Daoy (cell line): ENCODE measurements at places on chromosomes 12 and 14. TPM values are rescaled to one million over a fixed set of nuclear protein-coding genes. Genes with fewer than 3 reads are reported as not detected.

- DNase-seq = no peak
These were observed 1194.7 kb downstream of the GALC start for GRCh38 chr14:86798330-86798729.

GRCh38 chr14:61420326-61420725, 98.9 kb downstream of the PRKCH start:
- DNase-seq = peak; percentile 70

Gene TMEM116
- total RNA-seq = 8.9 and 10.3 TPM in 2 replicates

DNA sequence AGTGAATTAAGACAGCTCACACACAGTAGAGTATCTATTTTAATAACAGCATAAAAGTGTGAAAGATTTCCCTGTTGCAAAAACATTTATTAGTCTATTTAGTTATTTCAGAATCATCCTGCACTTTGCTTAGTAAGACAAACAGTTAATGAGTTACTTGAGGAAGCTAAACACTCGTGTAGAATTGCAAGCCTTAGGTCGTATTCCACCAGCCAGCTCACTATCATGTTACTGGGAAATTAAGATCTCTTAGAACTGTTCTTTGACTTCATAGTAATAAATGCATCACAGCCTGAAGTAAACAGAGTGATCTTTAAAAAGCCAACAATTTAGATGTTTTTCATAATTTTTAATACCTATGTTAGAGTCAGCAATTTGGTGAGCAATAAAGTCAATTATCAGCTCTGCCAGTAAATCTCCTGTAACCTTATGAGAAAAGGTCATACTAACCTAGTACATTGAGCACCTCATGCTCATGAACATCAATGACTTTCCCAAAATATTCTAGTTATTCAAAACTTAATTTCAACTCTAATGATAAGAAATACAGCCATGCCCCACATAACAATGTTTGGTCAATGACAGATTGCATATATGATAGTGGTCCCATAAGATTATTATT, 26.7 kb upstream of the ETNK1 start:
- DNase-seq = no peak

GRCh38 chr12:119302451-119303080, 32.0 kb upstream of the CCDC60 start:
- DNase-seq = no peak

DNA sequence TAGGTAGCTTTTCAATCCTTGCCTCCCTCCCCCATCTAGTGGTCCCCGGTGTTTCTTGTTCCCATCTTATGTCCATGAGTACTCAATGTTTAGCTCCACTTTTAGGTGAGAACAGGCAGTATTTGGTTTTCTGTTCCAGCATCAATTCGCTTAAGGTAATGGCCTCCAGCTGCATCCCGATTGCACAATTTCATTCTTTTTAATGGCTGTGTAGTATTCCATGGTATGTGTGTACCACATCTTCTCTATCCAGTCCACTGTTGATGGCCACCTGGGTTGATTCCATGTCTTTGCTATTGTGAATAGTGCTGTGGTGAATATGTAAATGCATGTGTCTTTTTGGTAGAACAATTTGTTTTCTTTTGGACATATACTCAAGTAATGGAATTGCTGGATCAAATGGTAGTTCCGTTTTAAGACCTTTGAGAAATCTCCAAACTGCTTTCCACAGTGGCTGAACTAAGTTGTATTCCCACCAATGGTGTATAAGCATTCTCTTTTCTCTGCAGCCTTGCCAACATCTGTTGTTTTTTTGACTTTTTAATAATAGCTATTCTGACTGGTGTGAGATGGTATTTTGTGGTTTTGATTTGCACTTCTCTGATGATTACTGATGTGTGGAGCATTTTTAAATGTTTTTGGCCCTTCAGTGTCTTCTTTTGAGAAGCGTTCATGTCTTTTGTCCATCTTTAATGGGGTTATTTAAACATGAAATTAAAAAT, 34.2 kb upstream of the ASPG start:
- DNase-seq = no peak

DNA sequence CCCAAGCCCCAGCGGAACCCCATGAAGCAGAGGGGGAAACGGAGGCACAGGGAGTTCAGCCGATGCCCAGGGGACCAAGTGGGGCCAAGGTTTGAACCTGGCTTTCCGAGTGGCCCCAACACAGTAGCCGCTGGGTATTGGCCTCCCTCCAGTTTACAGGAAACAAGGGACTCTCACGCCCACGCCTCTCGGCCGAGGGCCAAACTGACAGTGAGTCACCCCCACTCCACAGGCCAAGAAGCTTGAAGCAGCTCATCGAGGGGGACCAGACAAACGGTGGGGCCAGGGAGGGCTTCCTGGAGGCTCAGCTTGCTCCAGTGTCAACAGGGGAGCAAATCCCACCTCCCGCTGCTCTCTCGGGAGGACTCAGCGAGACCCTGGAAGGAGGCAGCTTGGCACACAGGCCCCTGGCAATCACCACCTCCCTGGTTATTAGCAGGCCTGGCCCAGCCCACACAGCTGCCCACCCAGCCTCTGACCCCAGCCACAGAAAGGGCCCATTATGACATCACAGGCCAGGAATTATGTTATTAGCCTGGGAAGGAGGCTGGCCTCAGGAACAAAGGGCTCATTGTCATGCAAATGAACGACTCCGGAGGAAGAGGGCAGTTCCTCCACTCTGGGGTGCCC, 54.6 kb downstream of the NCOR2 start:
- peak; percentile 100 for DNase-seq

DNA sequence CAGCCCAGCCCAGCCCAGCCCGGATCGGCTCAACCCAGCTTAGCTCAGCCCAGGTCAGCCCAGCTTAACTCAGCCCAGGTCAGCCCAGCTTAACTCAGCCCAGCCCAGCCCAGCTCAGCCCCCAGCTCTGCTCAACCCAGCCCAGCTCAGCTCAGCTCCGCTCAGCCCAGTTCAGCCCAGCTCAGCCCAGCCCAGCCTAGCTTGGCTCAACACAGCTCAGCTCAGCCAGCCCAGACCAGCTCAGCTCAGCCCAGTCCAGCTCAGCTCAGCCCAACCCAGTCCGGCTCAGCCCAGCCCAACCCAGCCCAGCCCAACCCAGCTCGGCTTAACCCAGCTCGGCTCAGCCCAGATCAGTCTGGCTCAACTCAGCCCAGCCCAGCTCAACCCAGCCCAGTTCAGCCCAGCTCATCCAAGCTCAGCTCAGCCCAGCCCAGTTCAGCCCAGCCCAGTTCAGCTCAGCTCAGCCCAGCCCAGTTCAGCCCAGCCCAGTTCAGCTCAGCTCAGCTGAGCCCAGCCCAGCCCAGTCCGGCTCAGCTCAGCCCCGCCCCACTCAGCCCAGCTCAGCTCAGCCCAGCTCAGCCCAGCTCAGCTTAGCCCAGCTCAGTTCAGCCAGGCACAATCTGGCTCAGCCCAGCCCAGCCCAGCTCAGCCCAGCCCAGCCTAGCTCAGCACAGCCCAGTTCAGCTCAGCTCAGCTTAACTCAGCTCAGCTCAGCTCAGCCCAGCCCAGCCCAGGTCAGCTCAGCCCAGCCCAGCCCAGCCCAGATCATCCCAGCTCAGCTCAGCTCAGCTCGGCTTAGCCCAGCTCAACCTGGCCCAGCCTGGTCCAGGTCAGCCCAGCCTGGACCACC, 331.7 kb downstream of the TMEM121 start:
- DNase-seq = no peak

DNA sequence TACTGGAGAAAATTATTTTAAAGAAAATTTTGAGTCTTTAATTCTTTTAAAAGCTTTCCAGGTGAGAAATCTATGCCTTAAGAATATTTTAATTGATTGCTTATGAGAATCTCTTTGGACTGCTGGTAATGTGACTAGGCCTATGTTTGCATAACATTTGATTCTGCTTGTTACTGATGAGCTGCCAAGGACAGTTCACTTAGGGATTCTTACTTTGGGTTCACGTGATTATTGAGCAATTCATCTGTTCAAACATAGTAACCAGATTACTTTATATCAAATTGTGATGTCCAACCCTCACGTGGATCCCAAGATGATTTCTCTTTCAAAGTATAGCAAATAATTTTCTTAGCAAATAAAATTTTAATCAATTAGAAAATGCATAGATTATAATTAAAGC, 27.4 kb upstream of the ABCD2 start:
- DNase-seq = no peak

- DNase-seq = no peak
These were observed 1.0 kb downstream of the PRPF39 start for GRCh38 chr14:45084946-45085346.

GRCh38 chr12:103964805-103965204, 867 bp upstream of the TDG start:
- DNase-seq = no peak

DNA sequence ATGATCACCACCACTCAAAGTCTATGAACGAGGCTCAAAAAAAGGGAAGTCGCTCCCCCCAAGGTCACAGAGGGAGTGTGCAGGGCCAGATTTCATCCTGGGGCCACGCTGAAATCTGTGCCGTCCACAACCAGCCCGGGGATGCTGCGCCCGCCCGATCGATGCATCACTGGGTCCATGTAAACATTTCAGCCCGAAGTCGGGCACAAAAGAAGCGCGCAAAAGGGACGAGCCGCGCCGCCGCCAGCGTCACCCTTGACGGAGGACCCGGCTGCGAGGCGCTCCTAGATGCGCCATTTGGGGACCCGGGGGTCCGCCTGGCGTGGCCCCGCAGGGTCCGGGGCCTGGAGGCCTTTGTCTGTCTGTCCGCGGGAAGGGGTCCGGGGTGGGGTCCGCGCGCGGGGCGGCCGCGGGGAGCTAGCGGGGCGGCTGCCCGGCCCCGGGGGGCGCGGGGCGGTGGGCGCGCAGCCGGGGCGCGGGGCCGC, 503 bp downstream of the FBXO21 start:
- DNase-seq = peak; percentile 43

- no peak for DNase-seq
These were observed 7.1 kb upstream of the SLC6A12 start for GRCh38 chr12:220946-221550.

GRCh38 chr14:22653012-22653621, 9.0 kb upstream of the OR6J1 start:
- DNase-seq = peak; percentile 86

GRCh38 chr12:131357185-131357747, 353.6 kb upstream of the SFSWAP start:
- DNase-seq = no peak

DNA sequence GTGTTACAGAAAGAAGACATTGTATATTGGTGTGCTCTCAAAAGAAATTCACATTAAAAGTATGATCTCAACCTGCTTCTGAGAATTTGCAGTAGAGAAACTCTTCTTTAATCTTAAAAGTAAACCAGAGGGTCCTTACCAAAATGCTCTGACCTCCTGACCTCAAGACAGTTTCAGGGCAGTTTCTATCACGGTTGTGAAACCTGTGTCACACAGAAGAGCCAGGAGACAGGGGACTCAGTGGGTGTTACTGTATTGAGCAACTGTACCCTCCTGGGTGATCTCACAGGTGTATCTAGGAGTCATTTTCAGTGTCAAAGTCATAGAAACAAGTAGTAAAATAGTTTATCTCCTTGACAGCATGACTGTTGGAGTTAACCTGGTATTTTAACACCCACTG, 178.0 kb downstream of the GRIP1 start:
- DNase-seq = no peak

DNA sequence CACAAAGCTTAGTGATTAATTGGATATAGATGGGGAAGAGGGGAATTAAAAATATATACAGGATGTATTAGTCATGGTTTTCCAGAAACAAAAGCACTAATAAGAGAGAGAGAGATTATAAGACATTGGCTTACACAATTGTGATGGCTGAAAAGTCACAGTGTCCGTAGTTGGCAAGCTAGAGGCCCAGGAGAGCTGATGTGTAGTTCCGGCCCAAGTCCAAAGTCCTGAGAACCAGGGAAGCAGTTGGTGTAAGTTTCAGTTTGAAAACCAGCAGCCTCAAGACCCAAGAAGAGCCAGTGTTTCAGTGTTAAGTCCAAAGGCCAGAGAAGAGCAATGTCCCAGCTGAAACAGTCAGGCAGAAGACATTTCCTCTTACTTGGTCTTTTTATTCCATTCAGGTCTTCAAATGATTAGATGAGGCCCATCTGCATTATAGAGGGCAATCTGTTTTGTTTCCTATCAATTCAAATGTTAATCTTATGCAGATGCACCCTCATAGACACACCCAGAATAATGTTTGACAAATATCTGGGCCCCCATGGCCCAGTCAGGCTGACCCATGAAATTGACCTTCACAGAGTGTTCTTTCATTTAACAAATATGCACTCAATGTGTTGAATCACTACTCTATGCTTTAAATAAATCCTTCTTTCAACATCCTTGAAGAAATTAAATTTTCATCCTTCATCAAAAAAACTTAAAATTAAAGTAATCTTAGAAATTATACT, 67.2 kb upstream of the DIO2 start:
- no peak for DNase-seq

Gene CD163L1
- 2.9 and 21.4 TPM in 2 replicates for total RNA-seq

DNA sequence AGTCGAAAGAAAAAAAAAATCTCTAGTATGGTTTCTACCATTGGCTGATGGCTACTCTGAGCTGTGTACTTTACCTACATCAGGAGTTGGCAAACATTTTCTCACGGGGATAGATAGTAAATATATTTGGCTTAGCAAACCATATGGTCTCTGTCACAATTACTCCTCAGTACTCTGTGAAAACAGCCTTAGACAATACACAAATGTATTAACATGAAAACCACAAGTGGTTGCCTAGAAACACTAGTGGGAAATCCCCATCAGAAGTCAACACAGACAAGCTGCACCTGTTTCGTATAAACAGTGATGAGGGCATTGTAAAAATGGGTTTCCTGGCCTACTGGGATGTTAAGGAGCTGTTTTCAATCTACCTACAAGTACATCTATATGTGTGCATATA, 84.6 kb upstream of the NAV3 start:
- peak; percentile 17 for DNase-seq

- no peak for DNase-seq
These were observed 82.9 kb downstream of the CCDC60 start for GRCh38 chr12:119417440-119417839.

Gene TMEM30B
- total RNA-seq = not detected in 2 replicates

Gene SLCO1C1
- not detected in 2 replicates for total RNA-seq

Gene C12orf54
- not detected in 2 replicates for total RNA-seq

DNA sequence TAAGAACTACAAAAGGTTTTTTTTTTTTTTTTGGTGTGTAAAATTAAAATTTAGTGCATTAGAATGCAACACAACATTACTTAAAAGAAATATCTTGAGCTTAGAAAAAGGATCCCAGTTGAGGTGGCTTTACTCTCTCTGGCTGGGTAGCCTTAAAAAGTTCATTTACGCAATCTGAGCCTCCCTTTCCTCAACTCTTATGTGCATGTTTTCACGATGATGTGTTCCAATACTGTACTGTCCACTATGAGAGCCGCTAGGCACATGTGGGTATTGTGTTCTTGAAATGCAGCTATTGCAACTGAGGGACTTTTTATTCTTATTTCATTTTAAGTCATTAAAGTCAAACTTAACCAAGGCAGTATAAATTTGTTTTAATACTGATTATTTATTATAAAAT, 460.9 kb upstream of the SYT1 start:
- DNase-seq = no peak

Gene SPATS2
- 20.9 and 32.3 TPM in 2 replicates for total RNA-seq

GRCh38 chr12:104243551-104243950, 28.0 kb downstream of the TXNRD1 start:
- no peak for DNase-seq
